ENCODE measurements at places on chromosomes 16 and 17. TPM values are rescaled to one million over a fixed set of nuclear protein-coding genes. Genes with fewer than 3 reads are reported as not detected.

The LGALS3BP gene
- total RNA-seq, result 30.3 TPM

The CCL16 gene
- total RNA-seq, result not detected

DNA sequence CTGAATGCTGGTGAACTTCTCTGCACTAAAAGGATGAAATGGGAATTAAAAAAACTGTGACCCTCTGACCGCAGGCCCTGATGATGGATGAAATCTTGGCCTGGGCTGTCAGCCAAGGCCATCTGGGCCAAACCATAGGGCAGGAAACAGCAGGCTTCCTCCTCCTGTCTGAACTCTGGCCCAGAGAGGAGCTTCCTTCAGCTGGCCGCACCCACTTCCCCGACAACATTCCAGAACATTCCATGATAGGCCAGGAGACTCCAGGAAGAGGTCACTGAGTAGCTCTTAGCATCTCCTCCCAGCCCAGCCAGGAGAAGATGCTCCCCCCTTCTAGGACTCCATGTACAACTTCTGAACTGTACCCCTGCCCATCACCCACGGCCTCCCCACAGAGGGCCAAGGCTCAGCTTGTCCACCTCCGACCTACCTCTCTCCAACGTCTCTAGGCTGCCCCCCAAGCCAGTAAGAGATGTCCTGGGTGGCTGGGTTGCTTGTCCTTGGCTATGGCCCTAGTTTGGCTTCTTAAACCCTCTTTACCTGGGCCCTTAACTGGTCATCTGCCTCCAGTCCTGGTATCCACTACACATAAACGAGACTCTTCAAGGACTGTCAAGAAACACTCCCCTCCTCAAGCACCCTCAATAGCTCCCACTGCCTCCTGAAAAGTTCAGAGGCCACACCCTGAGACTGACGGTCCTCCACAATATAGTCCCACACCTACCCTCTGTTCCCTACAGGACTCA lies 1.7 kb downstream of the RPH3AL start:
- DNase-seq, result no peak

DNA sequence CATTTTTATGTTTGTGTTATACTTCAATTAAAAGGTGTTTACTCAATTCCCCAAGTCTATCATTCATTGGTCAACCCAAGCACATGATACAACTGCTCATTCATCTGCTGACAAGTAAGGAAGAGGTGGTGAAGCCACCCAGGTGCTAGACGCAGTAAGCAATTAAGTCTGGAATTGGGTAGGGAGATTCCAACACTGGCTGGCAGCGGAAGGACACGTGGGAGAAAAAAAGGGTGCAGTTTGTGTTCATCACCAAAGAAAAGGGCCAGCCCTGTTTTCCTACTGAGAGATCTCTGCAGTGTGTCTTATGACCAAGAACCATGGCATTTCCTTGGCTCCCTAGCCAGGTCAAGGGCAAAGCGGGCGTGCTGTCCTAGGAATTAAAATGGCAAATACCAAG lies 11.8 kb upstream of the ZNF23 start:
- no peak for DNase-seq

GRCh38 chr16:86288716-86289294 lies 221.5 kb upstream of the FOXF1 start:
- DNase-seq, result peak; percentile 23

- no peak for DNase-seq
These were observed 124.0 kb downstream of the RGS9 start for GRCh38 chr17:65261152-65261551.

- DNase-seq, result no peak
These were observed 50.7 kb downstream of the SMURF2 start for GRCh38 chr17:64611369-64611768.

DNA sequence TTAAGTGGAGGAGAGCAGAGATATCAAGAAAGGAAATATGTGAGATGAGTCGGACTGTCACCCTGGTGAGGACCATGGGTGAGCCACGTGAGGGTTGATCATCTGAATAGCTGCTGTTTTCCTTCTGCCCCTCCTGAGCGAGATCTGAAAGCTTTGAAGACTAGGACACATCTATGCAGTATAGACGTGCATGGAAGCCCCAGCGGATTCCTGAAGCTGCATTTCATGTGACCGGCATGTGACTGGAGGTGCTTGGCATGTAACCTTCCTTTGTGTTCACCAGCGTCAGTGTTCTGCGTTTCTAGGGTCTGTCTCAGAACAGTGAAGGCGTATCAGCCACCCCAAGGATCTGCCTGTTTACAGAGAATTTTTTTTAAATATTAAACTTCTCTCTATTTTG lies 75.1 kb downstream of the MSI2 start:
- DNase-seq, result no peak

DNA sequence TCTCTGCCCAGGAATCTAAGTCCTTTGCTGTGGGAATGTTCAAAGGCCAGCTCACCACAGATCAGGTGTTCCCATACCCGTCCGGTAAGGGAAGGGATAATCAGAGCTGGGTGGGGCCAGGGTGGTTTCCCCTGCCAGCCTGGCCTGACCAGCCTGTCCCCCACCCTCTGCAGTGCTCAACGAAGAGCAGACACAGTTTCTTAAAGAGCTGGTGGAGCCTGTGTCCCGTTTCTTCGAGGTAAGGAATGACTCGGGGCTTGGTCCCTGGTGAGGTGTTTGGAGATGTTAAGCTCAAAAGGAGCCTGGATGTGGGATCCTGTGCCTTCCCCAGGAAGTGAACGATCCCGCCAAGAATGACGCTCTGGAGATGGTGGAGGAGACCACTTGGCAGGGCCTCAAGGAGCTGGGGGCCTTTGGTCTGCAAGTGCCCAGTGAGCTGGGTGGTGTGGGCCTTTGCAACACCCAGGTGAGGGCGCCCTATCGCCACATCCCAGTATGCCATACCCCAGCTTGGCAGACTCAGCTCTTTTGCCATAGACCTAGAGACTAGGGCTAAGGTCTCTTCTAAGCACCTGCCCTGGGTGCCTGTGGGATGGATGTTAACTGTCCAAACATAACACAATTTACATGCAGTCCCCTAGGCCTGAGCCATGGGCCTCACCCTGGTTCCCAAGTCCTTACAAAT lies 997 bp downstream of the ACADVL start:
- peak; percentile 54 for DNase-seq

DNA sequence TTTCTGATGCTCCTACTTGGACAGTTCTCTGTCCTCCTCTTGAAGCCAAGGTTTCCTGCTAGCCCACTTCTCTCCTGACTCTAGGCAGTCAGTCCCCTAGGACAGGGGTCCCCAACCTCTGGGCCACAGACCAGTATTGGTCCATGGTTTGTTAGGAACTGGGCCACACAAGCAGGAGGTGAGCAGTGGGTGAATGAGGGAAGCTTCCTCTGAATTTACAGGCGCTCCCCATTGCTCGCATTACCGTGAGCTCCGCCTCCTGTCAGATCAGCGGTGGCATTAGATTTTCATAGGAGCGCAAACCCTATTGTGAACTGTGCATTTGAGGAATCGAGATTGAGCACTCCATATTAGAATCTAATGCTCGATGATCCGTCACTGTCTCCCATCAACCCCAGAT lies 55.7 kb downstream of the GNA13 start:
- DNase-seq, result no peak
